ENCODE measurements at places on chromosomes 1 and 21.

DNA sequence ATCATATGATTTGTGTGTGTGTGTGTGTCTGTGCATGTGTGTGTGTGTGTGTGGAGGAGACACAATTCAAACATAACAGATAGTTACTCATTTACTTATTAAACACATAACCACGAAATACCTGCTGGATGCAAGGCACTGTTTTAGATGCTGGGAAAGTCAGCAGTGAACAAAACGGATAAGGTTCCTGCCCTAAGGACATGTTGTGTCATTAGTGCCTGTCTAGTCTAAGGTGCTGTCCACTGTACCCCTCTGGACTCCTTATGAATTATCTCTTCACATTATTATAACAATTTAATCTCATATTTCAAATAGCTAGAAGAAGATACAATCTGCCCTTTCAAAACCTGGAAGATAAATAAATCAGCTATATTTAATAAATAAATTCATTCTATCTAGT lies 162.4 kb downstream of the PLPPR5 start:
- DNase-seq, result no peak

DNA sequence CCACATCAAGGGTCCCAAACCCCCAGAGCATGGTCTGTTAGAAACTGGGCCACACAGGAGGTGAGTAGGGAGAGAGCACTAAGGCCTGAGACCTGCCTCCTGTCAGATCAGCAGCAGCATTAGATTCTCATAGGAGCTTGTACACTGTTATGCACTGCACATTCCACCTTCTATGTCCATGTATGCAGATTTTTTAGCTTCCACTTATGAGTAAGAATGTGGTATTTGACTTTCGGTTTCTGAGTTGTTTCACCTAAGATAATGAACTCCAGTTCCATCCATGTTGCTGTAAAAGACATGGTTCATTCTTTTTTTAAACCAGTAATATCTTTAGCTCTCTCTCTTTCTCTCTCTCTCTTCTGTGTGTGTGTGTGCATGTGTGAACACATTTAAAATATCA lies 663 bp upstream of the GBP6 start:
- no peak for DNase-seq

- DNase-seq, result no peak
Observed at GRCh38 chr21:38809198-38809878, 3.6 kb downstream of the ETS2 start.

DNA sequence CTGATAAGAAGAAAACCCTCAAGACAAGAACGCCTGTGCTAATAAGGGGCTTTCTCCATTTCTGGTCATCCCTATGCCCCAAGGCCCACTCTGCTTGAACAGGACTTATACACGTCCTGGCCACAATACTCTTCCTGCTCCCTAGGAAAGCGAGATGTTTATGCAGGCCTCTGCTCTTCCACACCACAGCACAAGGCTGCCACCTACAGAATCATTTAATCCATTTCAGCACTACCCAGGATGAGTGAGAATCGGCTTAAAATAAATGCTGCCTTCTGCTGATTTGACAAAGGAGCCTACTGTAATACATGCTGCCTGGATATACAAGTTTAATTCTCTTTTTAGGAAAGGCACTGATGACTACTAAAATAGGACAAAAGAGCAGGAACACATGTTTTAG lies 29.4 kb downstream of the FRRS1 start:
- DNase-seq, result no peak

- peak; percentile 80 for DNase-seq
Observed at GRCh38 chr1:155978325-155978972, at the start of gene ARHGEF2. Gene ARHGEF2, minus strand, starts transcription at chr1:155978547. Its CDS starts 120 bp downstream, at chr1:155978427.

DNA sequence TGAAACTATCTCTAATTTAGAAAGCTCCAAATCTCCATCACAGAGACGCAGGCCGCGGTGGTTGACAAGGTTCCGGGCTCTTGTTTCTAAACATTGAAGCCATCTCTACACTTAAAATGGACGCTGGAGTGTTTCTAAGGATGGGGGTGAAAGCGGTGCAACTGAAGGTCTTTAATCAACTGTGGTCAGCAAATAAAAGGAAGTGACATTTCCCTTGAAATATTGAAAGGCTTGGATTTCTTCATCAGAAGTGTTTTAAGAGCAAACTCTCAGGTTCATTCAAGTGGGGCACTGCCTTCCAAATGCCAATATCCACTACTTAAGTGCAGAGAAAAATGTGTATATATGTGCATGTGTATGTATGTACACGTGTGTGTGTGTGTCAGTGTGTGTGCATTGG lies 117.3 kb downstream of the KAZN start:
- no peak for DNase-seq

- no peak for DNase-seq
Observed at GRCh38 chr1:29519108-29519787, 282.9 kb downstream of the PTPRU start.

DNA sequence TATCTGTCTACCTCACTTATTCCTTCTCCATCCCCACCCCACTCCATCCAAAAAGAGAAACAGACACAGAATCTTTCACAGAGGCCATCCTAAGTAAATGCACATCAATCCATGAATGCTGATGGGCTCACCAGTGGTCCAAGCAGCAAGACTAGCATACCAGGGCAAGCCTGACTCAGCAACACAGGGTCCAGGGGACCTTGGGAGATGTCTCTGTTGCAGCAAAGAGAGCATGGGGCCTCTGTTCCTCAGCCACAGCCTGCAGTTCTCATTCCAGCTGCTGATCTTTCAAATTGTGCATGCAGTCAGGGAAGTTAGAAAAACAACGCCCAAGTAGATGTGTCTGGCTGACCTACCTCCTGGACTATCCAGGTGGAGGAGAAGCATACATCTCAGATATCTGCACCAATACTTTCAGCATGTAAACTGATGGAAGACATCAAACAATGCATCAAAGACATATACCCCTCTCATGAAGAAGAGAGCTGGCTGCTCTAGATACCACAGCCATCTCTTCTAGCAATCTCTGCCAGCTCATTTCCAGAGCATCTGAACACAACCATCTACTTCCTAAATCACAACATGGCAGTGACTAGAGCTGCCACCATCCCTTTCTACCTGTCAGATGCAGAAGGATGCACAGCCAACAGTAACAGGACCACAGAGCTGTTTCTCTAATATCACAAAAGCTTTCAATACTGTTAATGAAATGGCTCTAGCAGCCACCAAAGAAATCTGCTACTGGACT lies 54.5 kb downstream of the CD34 start:
- DNase-seq, result no peak

DNA sequence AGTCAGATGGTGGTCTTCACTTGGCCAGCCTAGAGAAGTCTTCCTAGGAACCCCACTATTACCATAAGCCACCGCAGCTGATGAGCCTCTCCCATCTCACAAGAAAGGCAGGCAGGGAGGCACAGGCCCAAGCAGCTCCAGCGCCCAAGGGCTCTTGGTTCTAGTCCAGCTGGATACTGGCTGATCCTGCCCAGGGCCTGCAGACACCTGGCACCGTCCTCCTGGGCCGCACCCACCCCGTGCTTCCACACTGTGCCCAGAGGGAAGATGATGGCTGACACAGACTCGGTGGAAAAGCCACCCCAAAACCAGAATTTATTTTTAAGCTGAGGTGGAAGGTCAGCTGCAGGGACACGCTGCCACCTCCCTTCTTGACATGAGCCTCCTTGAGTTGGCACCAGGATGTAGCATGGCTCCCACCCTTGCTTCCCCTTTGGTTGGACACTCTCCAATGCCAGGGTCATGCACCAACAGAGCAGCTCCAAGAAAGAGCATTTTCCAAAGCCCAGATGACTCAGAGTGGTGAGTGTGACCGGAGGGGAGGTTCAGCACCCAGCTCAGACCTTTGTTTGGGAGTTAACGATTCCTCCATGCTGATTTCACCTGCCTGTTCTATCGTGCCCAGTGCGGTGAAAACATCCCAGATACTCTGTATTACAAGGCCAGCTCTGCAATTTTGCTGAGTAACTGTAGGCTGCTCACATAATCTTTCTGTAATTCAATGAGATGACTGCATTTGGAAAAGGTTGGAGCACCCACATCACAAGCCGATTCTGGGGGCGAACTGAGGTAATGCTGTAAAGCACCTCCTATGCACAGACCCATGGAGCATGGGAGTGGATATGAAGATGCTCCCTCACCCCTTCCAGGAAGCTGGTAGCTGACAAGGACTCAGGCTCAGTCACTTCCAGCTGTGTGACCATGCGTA lies 63.1 kb upstream of the SLC2A1 start:
- no peak for DNase-seq

DNA sequence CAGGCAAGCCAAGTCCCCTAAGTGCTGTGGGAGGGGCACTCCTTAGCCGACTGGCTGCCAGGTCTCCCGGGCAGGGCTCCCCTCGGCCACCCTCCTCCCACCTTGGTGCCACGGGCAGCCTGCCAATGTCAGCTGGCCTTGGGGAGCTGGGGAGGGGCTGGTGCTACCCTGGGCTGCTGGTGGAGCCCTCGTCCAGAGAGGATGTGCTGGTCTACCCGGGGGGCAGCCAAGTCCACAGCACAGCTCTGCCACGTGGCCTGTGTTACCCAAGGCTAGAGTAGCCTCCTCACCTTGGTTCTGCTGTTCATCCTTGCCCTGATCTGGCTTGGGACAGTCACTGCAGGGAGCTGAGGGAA lies 42.9 kb downstream of the CRYAA start:
- DNase-seq, result no peak

GRCh38 chr1:224434691-224435317 lies at the start of gene WDR26:
Gene WDR26, minus strand, starts transcription at chr1:224434797.
- DNase-seq, result peak; percentile 69

DNA sequence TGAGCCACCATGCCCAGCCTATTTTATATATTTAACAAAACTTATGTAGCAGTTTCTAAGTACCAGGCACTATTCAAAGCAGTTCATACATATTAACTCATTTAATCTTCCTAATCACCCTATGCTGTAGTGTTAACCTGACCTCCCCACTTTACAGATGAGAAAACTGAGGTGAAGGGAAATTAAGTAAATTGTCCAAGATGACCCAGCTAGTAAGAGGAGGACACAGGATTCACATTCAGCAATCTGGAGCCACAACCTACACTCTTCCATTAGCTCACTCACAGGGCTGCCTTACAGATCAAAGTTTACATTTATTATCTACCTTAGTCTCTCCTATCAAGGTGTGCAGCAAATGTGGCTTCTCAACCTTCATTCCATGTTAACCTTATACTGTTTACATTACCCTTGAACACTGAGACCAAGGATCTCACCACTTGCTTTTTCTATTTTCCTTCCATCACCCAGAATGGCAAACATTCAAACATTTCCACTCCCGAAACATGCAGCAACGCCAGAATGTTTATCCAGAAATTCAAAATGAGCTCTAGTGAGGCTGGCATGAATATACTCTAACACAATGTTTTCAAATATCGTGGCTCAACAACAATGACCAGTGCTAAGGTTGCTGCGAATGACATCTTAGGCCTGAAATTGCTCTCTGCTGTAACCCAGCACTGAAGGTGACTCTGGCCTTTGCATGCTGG lies 24.5 kb downstream of the HIVEP3 start:
- no peak for DNase-seq

DNA sequence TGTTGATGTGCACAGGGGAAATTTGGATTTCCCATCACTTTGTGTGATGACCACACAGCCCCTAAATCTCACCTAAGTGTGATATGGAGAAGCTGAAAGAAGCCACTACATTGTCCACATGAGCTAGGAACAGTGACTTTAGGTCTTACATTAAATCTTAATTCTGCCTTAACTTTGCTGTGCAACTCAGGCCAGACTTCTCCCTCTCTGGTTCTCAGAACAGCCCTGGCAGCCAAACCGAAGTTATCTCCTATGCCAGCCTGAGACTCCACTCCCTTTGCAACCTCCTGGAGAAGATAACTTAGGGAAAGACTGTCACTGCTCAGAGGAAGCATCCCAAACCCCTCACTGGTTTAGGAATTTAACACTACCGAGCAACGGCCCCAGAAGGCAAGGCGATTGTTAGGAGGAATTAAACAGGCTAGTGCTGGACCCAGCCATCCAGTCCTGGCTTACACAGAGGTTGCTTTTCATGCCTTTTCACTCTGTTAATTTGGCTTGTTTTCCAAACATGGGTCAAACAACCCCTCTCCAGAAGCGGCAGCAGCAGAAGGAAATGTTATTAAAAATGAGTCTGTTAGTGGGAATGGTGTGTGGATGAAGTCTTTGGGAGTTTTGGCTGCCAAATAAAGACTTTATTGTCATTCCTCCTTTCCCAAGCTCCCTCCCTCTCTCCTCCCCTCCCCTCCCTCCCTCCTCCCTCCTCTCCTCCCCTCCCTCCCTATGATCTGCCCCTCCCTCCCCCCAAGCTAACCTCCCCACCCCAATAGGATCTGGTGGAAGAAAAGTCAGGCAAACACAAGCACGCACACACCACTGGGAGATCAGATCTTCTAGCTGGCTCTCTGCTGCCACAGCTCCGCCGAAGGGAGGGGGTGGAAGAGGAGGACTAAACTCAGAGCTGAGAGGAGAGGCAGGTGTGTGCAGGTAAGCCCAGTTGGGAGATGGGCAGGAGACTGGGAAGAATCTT lies at the start of gene PRELP:
Gene PRELP, plus strand, starts transcription at position 795 of the 970 bp plus-strand sequence. CDS start 7,379 bp downstream, outside the sequence.
- no peak for DNase-seq

- no peak for DNase-seq
Observed at GRCh38 chr1:76066394-76066793, 8.2 kb upstream of the ST6GALNAC3 start.

DNA sequence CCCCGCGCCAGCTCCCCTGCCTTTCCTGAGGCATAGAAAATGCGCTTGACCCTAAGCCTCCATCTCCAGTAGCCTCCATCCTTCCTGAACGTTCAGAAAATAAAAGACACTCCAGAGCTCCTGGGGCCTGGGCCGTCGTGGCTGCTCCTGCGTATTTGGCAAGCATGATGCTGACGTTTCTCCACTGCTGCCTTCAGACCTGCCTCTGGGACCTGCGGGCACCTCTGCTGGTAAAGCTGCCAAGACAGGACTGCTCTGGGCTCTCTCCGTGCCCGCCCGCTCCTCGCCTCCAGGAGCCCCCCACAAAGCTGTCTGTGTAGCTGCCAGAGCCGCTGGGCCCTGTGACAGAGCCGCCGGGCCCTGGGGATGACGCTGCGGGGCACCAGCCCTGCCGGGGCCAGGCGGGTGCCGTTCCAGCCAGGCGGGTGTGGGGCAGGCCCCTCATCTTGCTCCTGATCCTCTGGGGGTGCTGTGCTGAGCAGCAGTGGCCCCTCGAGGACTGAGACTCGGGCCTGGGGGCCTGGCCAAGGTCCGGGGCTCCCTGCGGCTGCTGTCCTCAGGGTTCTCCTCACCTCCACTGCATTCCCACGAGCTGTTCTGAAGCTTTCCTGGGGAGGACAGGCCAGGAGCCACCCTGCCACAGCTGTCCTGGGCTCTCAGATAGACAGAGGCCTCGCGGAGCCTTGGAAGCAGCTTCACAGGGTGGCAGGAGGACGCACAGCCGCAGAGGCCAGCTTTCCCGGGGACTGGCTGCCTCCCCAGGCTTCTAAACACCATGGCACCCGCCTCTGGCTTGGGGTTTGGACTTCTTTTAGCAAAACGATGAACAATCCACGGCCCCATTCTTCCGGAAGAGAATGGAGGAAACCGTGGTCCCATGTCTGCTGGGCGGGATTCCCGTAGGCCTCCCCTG lies 48.1 kb downstream of the MORN1 start:
- no peak for DNase-seq

Data from stimulated activated CD8-positive, alpha-beta memory T cell treated with anti-CD3 and anti-CD28 coated beads, Interleukin-12 subunit alpha, Interleukin-12 subunit beta, amount 100 ng/mL, for 4 hours (primary cell).